ENCODE measurements at places on chromosomes 2 and 18.

DNA sequence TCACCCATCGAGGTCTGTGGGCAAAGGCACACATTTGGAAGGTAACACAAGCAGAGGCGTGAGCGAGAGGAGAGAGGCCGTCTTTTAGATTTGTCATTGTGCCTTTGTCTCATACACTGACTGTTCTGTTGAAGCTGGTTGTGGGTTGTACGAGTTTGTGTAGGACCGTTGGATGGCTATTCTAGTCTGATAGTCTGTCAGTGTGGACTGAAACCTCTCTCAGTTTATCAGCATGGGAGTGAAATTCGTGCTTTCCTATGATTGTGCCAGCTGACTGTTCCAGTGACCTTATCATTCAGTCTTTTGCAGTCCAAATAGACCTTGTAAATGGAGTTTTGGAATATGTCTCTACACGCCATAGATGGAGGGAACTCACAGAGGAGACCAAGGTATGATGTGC lies 143.5 kb downstream of the LDLRAD4 start:
- no peak for DNase-seq

DNA sequence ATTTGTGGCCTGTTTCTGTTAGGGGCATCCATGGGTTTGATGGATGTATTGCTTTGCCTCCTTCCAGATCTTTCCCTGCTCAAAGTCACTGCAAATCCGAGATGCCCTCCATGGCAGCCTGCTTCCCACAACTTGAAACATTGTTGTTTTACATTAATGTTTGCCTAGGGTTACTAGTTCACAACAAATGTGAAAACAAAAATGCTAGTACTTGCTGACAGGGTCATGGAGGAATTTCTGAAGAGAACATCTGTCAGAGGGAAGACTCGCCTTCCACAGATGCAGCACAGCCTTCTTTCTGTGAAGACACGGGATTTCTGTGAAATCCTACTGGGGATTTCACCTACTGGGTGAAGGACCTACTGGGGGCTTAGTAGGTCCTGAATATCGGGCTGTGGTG lies 260.0 kb upstream of the FN1 start:
- DNase-seq = no peak

DNA sequence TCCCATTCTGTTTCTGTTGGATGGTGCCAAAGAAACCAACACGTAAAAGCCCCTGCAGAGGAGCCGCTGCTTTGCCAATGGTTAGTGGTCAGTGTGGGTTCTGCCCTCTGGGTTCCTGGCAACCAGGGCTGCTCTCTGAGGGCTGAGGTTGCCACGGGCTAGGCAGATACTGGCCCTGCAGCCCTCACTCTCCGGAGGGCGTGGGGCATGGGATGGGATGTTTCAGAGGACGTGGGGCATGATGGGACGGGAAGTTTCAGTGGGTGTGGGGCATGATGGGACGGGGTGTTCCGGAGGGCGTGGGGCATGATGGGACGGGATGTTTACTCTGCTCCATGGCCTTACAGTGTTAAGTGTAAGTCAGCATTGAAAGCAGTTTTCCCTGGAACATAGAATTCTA lies 34.2 kb downstream of the ADI1 start:
- DNase-seq = no peak

- DNase-seq = no peak
These were observed 101.1 kb upstream of the FZD7 start for GRCh38 chr2:201932511-201932910.

DNA sequence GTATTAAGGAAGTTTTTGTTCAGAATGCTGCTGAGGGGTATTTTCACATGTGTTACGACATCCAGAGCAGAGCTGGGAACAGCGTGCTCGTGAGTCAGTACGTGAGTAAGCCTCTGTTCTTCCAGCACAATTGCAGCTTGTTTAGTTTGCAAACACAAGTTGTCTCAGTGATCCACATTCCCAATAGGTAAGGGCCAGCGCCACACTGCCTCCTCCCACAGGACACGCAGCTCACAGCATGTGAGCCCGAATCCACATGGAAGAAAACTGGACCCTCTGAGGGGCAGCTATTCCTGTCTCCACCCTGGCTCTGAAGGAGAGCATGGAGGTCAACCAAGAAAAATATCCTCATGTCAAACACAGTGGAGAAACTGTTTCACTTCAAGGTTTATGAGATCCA lies 173.9 kb upstream of the PID1 start:
- DNase-seq = no peak

- no peak for DNase-seq
These were observed 32.4 kb downstream of the RALB start for GRCh38 chr2:120285056-120285455.

- no peak for DNase-seq
These were observed 361.9 kb downstream of the NYAP2 start for GRCh38 chr2:225761396-225761795.

DNA sequence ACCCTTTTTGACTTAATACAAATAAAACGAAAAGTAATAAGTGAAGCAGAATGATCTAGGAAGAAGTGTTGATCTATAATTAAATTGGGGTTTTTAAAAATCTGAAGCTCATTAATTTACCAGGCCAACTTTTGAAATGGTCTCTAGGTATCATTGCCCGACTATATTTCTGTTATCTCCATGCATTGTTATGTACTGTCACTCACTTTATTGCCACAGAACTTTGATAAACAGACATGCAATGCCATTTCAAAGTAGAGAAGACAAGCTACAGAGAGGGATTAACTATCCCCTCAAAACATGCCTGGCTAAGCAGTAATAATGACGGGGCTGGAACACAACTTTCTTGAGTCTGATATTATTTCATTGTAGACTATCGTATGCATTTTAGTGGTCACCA lies 147.6 kb upstream of the ITGA4 start:
- no peak for DNase-seq

DNA sequence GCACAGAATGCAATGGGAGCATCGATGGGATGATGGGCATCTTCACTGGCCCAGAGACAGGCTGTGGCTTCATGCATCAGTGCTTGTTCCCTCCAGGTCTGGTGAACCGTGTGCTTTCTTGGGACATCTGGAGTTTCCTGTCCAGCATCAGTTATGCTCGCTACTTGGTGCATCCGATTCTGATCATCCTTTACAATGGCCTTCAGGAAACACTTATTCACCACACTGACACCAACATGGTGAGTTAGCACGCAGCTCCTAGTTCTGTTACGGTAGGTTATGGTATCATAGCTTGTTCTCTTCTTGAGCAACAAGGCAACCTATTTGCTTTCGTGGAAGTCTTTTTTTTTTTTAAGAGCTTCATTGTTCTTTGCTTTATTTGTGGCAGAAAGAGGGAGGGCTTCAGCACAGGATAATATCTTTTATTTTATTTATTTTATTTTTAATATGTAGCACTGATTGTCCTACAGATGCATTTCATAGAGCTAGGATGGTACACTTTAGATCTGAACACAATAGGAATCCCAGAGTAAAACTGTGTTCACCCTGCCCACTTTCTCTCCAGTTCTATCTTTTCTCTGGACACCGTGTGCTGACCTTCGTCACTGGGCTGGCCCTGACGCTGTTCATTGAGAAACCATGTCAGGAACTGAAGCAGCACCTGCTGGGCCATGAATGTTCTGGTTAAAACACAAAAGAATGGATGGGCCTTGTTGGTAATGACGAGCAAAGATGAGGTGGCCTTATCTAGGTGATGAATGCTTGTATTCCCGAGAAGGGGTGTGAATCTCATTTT lies 71.2 kb upstream of the SEC11C start:
- no peak for DNase-seq

- no peak for DNase-seq
These were observed 33.8 kb upstream of the DNAJC10 start for GRCh38 chr2:182682210-182682609.

GRCh38 chr2:53235836-53236582 lies 531.6 kb upstream of the CHAC2 start:
- no peak for DNase-seq

DNA sequence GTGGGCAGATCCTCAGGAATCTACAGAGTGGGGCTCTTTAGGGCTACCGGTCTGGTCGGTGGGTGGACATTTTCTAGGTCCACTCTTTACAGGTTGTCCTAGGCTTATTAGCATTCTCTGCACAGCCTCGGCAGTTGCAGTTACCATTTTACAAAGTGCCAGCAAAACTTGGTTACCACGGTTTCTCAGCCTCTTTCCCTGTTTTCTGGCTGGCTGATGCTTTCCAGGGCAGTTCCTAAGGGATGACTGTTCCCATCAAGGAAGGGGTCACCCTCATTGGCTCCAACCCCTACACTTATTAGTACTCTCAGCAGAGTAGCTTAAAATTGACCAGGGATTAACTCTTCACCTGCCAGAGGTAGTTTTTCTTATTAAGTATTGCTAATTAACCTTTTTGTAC lies 2.0 kb upstream of the AQP4 start:
- DNase-seq = no peak

GRCh38 chr2:126717928-126718327 lies 62.0 kb downstream of the GYPC start:
- no peak for DNase-seq

DNA sequence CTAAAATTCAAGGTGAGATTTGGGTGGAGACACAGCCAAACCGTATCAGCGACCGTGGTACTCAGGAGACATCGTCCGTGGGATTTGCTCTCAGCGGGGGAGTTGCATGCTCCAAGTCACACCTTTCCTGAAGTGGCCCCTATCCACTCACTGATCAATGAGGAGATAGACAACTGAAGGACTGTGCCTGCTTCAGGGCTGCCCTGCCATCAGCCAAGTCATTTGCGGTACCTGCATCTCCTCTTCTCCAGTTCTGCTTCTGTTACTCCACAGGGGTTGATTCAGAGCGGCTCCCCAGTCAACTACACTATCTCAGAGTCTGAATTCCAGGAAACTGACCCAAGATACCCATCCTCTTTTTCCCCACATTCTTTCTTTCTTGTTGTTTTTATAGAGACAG lies 184.1 kb downstream of the MREG start:
- no peak for DNase-seq

DNA sequence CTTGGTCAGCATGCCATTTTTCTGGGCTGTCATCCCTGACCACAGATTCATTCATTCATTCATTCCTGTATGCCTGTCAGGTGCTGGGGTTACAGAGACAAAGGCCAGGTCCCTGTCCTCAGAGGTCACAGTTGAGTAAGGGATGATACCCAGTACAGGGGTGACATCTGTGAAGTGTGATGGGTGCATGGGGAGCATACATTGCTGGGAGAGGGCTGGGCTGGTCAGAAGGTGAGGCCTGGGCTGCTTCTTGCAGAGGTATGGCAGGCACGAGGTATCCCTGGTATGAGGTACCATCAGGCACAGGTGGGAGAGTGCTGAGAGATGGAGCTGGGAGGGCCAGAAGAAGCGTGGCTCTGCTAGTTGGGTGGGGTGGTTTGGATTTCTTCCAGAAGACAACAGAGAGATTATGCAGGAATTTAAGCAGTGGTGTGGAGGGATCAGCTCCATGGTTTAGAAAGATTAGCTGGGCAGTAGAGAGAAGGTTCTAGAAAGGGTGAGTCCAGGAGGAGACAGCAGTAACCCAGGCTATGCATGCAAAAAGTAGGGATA lies 181.9 kb upstream of the HAAO start:
- DNase-seq = no peak

GRCh38 chr18:50924372-50924771 lies 43.5 kb upstream of the ELAC1 start:
- no peak for DNase-seq

- no peak for DNase-seq
These were observed 74.6 kb upstream of the GALNT5 start for GRCh38 chr2:157182834-157183396.

DNA sequence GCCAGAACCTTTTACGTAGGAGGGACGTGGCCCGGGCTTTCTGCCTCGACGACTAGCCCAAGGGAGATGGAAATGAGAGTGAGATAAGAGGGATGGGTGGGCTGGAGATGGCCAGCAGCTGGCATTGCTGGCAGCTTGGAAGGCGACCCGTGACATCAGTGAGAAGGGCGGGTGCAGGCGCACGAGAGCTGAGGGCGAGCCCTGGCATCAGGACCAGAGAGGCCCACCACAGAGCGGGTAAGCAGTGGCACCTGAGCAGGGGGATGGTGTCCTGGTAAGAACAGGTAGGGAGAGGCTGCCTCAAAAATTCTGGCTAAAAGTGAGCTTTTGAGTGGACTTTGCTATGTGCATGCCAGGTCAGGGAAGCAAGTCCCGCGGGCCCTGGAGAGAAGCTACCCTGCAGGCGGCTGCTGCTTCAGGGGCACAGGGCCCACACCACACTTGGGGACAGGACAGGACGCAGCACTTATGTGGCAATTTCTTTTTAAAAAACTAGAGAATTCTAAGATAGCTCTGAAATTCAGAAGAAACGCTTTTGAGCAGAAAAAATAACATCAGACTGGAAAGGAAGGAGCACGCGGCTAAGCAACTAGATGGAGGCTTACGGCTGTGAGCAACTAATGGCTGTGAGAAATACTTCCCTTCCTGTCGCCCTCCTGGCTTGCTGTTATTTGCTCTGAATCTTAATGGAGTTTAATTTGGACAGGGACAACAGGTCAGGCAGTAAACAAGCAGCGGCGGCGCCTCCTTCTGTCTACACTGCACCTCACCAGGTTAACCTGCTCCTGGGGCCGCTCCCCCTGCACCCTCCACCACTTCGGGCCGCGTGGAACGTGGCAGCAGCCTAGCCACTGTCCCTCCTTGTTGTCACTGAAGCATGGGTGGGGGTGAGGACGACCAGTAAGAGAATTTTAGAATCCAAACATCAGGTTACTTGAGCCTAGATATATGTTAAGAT lies 20.5 kb downstream of the THAP4 start:
- no peak for DNase-seq

GRCh38 chr2:108355906-108356734 lies 21.6 kb upstream of the SULT1C4 start:
- DNase-seq = no peak

GRCh38 chr2:127157114-127157513 lies 50.2 kb upstream of the BIN1 start:
- no peak for DNase-seq

DNA sequence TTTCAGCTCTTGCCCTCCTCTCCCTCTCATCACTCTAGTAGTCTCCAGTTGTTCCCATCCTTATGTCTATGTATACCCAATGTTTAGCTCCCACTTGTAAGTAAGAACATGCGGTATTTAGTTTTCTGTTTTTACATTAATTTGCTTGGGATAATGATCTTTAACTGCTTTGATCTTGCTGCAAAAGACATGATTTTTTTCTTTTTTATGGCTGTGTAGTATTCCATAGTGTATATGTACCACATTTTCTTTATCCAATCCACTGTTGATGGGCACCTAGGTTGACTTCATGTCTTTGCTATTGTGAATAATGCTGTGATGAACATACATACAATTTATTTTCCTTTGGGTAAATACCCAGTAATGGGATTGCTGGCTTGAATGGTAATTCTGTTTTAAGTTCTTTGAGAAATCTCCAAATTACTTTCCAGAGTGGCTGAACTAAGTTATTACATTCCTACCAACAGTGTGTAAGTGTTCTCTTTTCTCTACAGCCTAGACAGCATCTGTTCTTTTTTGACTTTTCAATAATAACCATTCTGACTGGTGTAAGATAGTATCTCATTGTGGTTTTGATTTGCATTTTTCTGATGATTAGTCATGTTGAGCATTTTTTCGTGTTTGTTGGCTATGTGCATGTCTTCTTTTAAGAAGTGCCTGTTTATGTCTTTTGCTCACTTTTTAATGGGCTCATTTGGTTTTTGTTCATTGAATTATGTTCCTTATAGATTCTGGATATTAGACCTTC lies 179.6 kb upstream of the SLC39A10 start:
- no peak for DNase-seq
